NCI-H510A treated with DMSO at 0.1 percent for 48 hours (cell line): ENCODE measurements at places on chromosomes 4 and X.

GRCh38 chrX:69291116-69291515 lies 125.9 kb upstream of the PJA1 start:
- no peak for DNase-seq

DNA sequence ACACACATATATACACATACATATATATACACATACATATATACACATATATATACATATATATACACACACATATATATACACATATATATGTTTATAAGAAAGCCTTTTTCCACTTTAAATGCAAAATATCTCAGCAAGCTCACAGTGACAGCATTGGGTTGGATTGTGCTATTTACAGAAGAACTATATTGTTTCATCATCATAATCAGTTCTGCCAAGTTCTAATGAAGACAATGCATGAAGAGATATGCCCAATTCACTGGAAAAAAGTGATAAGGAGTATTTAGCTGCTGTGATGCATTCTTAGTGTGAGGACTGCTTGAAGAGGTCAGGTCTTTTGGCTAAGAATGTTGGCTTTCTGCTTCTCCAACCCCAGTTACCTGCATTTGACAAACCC lies 54.4 kb downstream of the RNF150 start:
- DNase-seq: no peak

DNA sequence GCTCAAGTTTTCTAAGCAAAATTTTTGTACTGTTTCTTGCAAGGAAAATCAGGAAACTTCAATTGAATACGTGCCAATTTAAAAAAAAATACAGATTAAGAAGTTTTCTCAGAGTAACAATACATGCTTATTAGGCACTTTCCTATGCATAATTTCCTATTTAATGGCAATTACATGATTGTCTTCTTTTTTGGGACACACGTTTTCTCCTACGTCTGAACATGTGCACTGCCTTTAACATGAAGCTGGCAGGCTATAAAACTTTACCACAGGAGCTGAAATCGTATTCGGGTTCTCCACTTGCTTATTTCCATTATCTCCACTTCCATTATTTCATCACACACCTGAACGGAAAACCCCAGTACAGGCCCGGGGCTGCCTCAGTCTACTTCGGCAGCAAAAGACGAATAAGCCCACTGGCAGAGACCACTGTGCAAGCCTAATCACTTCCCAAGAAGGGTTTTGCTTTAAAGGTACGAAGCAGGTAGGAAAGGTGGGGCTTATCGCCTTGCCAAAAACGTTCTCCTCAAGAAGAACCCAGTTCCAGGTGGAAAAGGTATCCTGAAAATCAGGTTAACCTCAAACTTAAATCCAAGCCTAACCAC lies 575 bp downstream of the RCHY1 start:
- no peak for DNase-seq

- peak; percentile 41 for DNase-seq
Observed at GRCh38 chr4:139532947-139533346, 23.1 kb downstream of the SETD7 start.

- peak; percentile 65 for DNase-seq
Observed at GRCh38 chrX:136496764-136497555, 432 bp upstream of the HTATSF1 start.

GRCh38 chrX:56761167-56761566 lies 32.1 kb downstream of the NBDY start:
- DNase-seq: no peak

DNA sequence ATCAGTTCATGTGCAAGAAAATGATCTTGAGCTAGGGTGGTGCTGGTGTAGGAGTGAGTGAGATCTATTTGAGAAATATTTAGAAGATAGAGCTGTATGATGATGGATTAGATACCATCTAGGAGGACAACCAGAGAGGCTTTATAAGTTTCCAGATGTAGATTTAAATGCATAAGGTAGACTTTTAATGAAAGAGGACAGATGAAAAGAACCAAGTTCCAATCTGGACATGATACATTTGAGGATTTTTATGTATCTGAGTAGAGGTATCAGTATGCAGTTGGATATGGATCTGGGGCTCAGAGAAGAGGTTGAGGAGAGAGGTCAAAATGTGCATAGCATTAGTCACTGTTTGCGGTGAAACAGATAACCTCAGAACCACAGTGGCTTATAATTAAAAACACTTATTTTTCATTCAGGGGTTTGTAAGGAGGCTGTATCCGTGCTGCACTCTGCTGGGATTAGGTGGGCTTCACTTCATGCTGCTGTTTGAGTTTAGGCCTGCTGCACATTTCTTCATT lies 348.7 kb downstream of the BMPR1B start:
- no peak for DNase-seq
